ENCODE measurements at places on chromosomes 2 and 18.

DNA sequence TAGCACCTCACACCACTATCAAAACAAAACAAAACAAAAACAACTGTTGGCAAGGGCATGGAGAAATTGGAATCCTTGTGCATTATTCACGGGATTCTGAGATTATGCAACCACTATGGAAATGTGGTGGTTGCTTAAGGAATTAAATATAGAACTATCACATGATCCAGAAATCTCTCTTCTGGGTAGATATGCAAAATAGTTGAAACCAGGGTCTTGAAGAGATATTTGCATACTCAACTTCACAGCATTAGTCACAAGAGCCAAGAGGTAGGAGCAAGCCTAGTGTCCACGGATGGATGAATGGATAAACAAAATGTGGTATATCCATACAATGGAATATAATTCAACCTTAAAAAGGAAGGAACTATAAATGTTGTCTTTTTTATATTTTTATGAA, 7.0 kb downstream of the TMEM131 start:
- no peak for DNase-seq

GRCh38 chr2:10910625-10911024, 1.1 kb upstream of the KCNF1 start:
- DNase-seq = no peak

- no peak for DNase-seq
These were observed 5.8 kb upstream of the TLK1 start for GRCh38 chr2:171166328-171166983.

DNA sequence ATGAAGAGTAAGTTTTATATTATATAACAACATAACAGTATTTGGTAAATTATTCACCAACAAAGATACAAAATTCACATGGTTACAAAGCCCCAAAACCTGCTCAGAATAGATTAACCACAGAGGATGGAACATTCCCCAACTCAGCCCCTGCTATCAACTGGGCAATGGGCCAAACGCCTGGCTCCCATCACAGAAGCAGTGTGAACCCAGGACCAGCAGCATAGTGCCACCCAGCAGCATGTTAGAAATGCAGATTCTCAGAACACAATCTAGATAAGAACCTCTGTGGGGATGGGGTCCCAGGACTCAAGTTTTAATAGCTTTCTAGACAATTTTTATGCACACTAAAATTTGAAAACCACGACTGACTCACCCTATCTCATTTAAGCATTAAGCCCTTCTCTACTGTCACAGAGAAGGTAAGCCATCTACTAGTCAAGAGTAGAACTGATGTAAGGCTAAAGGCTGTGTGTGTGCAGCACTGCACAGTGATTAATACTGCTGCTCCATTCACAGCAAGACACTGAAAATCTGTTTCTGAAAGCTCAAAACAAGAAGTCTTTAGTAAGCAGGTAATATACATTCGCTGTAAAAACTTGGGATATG, 15.2 kb downstream of the AFG3L2 start:
- DNase-seq = no peak

- DNase-seq = no peak
These were observed 56.5 kb downstream of the SLC8A1 start for GRCh38 chr2:40395169-40396073.
